ENCODE measurements at places on chromosomes 11 and 22.

- peak; percentile 17 for DNase-seq
These were observed 72.0 kb downstream of the SYN3 start for GRCh38 chr22:32985899-32986765.

DNA sequence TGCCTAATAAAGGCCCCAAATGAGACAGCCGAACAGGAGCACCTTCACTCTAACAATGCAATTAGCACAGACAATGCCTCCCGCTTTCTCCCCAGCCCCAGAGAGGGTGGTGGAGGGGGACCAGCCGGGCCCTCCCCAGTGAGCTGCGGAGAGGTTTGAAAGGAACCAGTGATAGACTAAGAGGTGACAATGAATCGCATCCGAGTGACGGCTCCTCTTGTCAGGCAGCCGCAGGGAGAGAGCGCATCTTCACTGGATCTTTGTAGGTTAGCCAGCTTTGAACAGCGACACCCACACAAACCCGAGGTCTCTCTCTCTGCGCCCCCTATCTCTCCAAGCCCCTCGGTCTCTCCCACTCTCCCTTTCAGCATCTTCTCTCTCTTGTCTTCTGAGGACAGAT lies 28.0 kb downstream of the FLRT1 start:
- DNase-seq = no peak

GRCh38 chr22:17943533-17944249 lies 80.7 kb downstream of the MICAL3 start:
- DNase-seq = no peak

GRCh38 chr11:58429273-58429672 lies 1.4 kb upstream of the OR5B2 start:
- no peak for DNase-seq

- DNase-seq = no peak
These were observed 80.2 kb downstream of the PRR5L start for GRCh38 chr11:36376009-36376887.

GRCh38 chr11:47514825-47515647 lies 37.9 kb downstream of the CELF1 start:
- no peak for DNase-seq

GRCh38 chr22:30301995-30302809 lies 12.9 kb upstream of the CASTOR1 start:
- no peak for DNase-seq

GRCh38 chr11:76783896-76784813 lies 999 bp downstream of the TSKU start:
- DNase-seq = no peak

DNA sequence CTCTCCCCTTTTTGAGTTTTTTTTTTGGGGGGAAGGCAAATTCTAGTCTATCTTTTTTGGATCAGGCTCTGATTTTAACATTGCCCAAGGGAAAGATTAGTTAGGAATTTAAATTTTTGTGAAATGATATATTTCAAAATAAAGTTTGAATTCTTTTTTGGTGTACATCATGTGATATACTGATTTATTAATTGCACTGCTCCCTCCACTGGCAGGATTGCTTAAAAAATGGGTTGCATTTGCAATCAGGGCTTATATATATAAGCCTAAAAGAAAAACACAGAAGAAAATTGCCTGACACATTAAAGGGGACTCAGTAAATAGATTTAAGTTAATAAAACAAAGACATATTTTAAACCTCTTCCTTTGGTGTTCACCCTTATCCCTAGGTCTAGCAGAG lies 1.2 kb downstream of the DYNC2H1 start:
- no peak for DNase-seq

GRCh38 chr22:46241396-46242007 lies 8.6 kb downstream of the CDPF1 start:
- DNase-seq = no peak

GRCh38 chr11:111469200-111469599 lies 43.0 kb downstream of the BTG4 start:
- no peak for DNase-seq

- DNase-seq = no peak
These were observed 6.8 kb downstream of the BID start for GRCh38 chr22:17767233-17768065.

DNA sequence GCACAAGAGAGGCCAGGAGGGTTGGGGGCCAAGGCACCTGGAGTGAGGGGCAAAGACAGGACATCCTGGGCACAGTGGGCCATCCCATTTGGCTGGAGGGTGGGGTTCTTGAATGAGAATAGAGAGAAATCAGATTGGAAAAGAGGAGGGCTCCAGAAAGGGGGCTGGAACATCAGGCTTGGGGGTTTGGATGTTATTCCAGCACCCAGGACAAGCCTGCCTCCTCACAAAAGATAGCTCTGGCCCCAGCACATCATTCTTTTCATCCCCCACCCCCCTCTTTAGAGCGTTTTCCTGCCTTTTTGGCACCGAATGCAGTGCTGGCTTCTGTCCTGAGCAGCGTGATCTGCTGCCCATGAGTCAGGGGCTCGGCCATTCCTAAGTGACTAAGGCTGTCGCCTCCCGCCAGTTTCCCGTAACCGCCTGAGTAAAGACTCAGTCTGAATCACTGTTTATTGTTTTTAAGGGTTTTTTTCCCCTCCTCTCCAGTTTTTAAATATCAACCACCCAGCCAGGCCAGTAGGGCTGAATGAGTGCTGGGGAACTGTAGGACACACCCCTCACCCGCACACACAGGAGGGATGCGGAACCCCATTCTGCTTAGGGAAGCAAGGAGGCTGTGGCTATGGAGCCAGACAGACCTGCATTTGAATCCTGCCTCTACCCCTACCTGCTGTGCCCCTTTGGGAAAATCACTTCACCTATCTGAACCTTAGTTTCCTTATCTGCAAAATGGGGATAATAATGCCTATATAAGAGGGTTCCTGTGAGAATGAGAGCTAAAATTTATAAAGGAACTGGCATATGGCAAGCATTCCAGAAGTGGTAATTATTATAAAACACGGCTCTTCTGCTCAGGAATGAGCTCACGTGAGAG lies 32.4 kb upstream of the NAV2 start:
- DNase-seq = no peak

DNA sequence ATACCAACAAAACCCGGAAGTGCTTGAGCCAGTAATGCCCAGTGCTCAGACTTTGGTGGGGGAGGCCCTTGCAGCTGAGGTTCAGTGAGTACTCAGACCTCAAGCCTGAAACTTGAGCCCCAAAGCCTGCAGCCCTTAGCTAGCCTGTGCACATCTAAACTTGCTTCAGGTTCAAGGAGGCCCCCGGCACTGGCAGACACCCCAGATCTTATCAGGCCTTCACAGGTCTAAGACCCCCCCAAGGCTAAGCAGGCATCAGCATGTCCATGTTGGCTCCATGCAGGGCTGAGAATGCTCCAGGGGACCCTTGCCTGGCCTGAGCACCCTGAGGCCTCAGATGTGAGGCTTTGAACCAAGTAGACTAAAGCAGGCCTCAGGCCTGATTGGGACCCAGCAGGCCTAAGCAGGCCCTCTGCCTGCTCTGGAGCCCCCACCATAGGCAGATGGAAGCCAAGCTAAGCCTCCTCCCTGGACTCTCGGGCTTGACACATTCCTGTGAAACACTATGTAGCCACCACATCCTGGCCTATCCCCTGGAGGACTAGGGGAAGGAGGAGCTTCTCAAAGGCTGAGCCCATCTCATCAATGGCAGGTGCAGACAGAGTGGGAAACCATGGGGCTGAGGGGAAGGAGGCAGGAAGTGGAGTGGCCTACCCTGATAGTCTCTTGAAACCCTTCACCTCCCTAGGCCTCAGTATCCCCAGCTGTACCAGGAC lies 1.2 kb upstream of the CASTOR1 start:
- DNase-seq = no peak

GRCh38 chr11:34975482-34975881 lies 59.1 kb downstream of the PDHX start:
- no peak for DNase-seq

GRCh38 chr11:75160220-75160757 lies 9.4 kb downstream of the SLCO2B1 start:
- no peak for DNase-seq

GRCh38 chr11:34359548-34359891 lies 1.7 kb upstream of the ABTB2 start:
- DNase-seq = no peak

DNA sequence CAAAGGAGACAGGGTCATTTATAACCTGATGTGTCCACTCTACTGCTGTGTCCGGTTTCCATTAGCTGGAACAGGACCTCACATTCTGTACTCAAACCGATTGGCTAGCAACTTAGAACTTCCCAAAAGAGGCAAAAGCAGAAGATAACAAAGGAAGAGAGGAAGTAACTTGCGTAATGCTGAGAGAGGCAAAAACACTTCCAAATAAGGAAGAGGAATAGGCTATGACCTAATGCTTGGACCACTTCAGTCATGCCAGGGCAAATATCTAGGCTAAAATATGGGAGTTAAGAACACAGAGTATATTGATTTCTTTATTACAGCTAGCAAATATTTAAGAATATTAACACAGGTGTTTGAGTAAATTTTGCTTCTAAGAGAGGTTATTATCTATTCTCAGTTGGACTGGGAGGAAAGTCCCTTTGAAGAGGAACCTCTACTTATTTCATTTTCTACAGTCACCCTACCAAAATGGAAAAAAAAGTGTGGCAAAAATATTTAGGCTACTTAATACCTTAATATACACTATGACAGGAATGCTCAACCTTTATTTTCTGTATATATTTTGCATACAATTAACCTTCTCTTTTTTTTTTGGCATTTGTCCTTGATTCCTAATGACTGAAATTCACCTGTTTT lies 499.8 kb upstream of the CHORDC1 start:
- no peak for DNase-seq

DNA sequence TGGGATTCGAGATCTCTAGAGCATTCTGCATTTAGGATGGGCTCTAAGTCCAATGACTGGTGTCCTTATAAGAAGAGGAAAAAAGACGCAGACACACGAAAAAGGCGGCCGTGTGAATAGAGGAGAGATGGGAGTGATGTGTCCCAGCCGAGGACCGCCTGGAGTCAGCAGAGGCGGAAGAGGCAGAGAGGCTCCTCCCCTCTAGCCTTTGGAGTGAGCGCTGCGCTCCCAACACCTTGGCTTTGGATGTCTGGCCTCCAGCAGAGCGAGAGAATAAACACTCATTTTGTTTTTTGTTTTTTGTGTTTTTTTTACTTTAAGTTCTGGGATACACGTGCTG lies 83.0 kb upstream of the RTL6 start:
- DNase-seq = no peak

DNA sequence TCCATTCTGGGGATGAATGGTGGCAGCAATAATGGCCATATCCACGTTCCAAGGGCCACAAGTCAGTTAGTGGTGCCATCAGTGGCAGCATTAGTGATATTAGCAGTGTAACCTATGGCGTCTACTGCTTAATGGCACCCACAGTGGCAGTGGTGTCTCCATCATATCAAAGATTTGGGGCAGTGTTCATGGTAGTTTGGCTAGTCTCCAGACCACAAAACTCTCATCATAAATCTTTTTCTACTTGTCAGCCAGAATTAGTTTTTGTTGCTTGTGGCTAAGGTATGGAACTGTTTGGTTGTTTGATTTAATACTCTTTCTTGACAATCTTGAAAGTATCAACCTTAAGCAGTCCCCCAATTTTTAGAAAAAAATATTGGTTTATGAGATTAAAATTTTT lies 45.1 kb upstream of the DEUP1 start:
- no peak for DNase-seq

DNA sequence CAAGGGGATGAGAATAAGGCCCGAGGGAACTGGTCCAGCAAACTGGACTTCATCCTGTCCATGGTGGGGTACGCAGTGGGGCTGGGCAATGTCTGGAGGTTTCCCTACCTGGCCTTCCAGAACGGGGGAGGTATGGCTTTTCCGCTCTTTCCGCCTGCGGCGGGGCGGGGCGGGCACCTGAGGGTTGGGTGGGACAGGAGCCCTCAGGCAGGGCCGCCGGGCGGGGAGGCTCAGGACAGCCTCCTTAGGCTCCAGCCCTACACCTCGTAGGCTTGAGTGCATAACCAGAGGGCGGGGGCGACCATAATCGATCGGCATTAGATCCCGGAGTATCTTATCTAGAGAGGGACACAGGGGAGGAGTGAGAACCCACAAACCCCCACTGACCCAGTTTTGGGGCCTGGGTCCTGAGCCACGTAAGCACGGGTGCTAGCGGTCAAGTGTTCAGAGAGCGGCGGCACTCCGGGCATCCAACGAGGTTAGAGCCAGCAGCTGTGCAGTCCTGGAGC lies 4.9 kb downstream of the SLC6A5 start:
- no peak for DNase-seq

GRCh38 chr11:94424011-94424410 lies 22.8 kb upstream of the GPR83 start:
- no peak for DNase-seq

DNA sequence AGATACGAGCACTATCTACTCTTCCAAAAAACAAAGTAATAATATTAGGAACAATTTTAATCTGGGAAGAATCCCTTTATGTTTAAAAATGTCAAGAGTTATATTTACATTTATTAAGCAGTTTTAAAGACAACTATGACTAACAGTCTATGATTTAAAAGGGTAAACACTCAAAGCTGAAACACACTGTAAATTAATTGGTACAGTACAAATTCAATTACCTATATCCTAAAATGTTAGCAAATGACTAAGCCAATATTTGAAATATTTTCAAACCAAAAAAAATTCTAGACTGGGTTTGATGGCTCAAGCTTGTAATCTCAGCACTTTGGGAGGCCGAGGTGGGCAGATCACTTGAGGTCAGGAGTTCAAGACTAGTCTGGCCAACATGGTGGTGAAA lies 36.0 kb upstream of the CHRNA10 start:
- no peak for DNase-seq

DNA sequence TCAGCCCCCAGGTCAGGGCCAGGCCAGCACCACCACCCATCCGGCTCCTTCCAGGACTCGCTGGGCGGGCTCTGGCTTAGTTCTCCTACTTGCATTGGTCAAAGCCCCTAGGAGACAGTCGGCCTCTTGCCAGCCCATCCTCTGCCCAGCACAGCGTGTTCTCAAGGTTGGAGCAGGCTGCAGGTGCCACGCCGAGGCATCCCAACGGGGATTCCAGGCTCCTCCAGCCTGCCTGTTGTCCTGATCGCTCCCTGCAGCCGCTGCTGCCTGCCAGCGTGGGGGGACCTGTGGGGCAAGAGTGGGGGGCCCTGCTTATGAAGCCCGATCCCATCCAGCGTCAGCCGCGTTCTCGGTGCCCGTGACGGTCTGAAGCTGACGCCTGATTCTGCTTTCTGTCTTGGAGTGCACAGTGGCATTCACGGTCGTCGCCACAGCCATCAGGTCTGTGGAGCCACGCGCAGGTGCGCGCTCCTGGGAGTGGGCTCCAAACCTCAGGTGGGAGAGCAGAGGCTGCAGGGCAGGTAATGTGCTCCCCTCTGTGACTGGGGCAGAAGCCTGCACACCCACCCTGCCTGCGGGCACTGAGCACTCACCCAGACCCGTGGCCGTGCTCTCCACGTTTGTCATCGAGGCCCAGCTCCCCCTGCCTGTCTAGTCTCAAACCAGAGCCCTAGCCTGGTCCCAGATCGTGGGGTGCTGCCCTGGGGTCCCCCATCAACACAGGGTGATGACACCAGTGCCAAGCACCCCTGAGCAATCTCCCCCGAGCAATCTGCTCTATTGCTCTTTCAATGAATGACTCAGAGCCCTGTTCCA lies 991.6 kb downstream of the BRD1 start:
- DNase-seq = no peak
